ENCODE measurements at places on chromosomes 3 and 15.
A peak's percentile ranks its signal among the peaks of the same experiment; 100 is the strongest.

DNA sequence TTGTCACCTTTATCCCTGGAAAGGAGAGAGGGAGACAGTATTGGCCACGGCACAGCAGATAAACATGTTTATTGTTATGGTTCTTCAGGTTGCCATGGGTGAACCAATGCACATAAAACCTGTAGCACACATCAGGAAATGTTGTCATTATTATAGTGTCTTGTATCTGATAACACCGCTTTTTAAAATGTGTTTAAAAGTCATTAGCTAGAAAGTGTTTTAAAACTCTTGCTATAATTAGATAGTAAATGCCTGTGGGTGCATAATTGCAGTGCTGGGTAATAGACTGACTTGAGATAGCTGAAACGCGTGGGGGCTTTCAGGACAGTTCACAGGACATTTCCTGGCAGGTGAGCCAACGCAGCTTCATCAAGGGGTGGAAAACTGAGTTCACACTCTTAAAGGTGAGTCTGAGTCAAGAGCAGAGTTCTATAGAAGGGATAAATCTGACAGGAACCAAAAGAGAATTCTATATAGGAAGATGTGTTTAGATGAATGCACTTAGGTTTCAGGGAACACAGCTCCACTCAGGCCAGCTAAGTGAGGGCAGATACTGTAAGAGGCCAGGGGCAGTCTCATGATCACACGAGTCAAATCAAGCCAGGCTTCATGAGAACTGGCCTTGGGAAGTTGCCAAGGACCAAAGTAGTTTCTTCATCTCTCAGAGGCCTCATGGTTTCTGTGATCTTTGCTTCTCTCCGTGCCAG, 35.6 kb upstream of the PPP4R2 start:
- DNase-seq: no peak

- no peak for DNase-seq
Observed at GRCh38 chr3:171532294-171532693, 72.1 kb upstream of the TNIK start.

- no peak for DNase-seq
Observed at GRCh38 chr15:78149805-78150751, 916 bp downstream of the IDH3A start.

- DNase-seq: no peak
Observed at GRCh38 chr15:93048426-93048721, 40.6 kb downstream of the RGMA start.

GRCh38 chr3:45437383-45437782, 49.0 kb downstream of the LARS2 start:
- DNase-seq: no peak

GRCh38 chr3:69309814-69310213, 76.1 kb downstream of the FRMD4B start:
- peak; percentile 23 for DNase-seq

- peak; percentile 69 for DNase-seq
Observed at GRCh38 chr3:71779674-71780377, 5.1 kb downstream of the PROK2 start.

DNA sequence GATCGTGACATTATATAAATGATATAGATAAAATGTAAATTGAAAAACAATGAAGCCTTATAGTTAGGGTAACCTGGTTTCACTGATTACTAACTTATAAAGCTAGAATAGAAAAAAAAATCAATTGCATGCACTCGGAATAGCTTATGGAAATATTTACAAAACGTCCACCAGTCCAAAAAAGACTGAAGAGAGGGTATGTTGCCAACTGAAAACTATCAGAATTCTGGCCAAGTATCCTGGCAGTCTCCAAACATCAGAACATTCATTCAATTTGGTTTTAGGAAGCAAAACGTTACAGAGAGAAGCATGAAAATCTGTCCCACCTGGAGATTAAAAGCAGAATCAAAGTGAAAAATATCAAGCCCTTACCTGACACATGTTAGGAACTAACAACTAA, 892.4 kb downstream of the ROBO1 start:
- no peak for DNase-seq

- DNase-seq: peak; percentile 33
Observed at GRCh38 chr3:114178770-114179368, at the start of gene DRD3. DRD3 (minus strand) TSS chr3:114179052; CDS start chr3:114171992, 7,060 bp downstream.

DNA sequence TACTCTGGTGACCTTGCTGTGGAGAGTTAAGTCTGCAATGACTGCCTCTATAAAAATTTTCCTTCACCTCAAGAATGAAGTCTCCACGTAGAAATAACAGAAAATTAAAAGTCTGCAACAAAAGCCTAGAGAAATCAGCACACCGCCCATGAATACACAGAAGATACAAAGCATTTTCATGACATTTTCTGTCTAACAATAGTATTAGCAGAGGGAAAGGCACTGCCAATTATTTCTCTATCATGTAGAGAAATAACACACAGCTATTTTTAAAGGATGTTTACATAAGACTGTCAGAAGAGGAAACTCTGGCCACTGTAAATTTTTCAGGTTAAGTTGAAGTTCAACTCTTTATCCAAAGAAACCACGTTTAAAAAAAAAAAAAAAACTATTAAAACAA, 80.8 kb downstream of the GSK3B start:
- DNase-seq: no peak

DNA sequence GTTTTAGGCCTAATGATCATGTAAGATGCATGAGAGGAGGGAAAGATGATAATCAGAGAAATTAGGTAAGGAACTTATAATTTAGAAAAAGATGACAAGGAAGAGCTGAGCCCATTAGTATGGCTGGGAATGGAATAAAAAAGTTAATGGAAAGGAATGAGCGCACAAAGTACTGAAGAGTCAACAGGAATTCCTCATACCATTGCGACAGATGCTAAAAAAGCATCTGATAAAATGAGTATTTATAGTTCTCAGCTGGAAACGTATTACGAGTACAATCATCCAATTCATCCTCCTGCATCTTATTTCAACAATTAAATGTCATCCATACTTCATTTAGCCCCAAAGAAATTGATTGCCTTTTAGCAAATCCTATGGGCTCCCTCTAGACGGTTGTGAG, 58.9 kb downstream of the TMCC1 start:
- no peak for DNase-seq

GRCh38 chr15:51253366-51253765, 85.0 kb downstream of the CYP19A1 start:
- DNase-seq: no peak

- no peak for DNase-seq
Observed at GRCh38 chr3:49358884-49359225, 702 bp upstream of the GPX1 start.

GRCh38 chr3:16866571-16866970, 18.2 kb upstream of the PLCL2 start:
- DNase-seq: no peak

DNA sequence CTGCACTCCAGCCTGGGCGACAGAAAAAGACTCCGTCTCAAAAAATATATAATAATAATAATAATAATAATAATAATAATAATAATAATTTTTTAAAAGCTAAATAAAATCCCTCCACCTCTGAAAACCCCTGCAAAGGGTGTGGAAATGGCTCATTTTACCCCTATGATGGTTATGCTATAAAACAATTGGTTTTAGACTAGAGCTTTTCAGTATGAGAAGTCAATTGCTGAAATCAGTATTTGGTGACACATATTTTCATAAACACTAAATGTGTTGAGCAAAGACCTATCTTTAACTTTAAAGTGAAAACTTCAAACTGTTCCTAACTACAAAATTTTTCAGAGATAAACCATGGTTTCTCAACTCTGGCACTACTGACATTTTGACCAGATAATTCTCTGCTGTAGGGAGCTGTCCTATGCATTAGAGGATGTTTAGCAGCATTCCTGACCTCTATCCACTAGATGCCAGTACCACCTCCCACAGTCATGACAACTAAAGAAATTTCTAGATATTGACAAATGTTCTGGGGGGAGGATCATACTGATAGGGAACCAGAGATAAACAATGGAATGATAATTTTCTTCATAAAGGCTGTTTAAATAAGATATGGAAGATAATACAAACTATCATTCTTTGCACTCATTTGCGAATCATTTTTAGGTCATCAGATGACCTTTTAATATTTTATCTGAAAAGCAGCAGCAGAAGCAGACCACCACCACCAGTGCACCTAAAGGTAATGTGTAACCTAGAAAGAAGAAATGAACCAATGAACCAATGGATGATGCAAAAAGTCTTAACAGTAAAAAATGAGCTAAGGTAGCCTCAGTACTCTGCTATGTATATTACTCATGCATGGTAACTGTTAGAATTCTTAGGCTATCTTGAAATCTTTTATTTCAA, 13.8 kb downstream of the PTPN9 start:
- no peak for DNase-seq

DNA sequence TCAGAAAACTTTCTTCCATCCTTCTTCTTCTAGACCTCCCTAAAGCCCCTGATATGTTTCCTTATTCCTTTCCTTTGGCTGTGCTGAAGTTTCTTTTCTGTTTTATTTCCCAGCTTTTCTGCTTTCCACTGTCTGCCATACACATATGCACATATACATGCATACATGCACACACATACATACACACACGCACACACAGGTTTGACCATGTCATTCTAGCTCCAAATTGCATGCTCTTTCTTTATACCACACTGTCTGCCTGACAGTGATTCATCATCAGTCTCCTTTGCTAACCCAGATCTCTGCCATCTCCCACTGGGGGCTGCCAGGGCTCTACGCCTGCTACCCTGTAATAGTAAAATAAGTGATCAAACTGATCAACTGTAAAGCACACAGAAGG, 181.3 kb downstream of the STAC start:
- DNase-seq: no peak

- no peak for DNase-seq
Observed at GRCh38 chr15:60525341-60526039, 46.5 kb upstream of the ICE2 start.

DNA sequence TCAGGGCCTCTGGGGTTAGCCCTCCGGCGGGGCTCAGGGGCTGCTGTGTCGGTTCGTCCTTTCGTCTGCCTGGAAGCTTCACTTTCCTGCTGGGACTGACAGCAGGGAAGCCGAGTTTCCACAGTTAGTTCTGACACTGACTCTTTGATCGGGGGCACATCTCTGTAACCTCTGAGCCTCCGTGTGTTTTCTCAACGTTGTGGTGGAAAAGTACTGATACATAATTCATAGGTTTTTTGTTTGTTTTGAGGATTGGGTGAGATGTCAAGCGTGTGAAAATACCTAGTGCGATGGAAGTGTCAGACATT, 481 bp downstream of the AP4E1 start:
- DNase-seq: no peak

All from activated CD4-positive, alpha-beta T cell treated with anti-CD3 and anti-CD28 coated beads, Interleukin-10, Interleukin-2, amounts not matched to agents 100 ng/mL and 50 ng/mL, durations not matched to agents 16 hours and 8 hours (primary cell).